ENCODE measurements at places on chromosomes 13 and 19.
A peak's percentile ranks its signal among the peaks of the same experiment; 100 is the strongest.

- no peak for DNase-seq
Measured at GRCh38 chr19:18537431-18537830, 5.9 kb downstream of the FKBP8 start.

- peak; percentile 64 for DNase-seq
Measured at GRCh38 chr13:40206241-40207000, 460.0 kb downstream of the FOXO1 start.

GRCh38 chr13:42102961-42103865 lies 54.8 kb downstream of the DGKH start:
- DNase-seq = no peak

- no peak for DNase-seq
Measured at GRCh38 chr13:33409673-33410510, 124.3 kb upstream of the STARD13 start.

- DNase-seq = no peak
Measured at GRCh38 chr19:19111967-19112580, 26.2 kb downstream of the TMEM161A start.
